ENCODE measurements at places on chromosomes 4 and X. TPM values are rescaled to one million over a fixed set of nuclear protein-coding genes. Genes with fewer than 3 reads are reported as not detected.

The RPL9 gene
- 1,202 TPM for total RNA-seq

The TET2 gene
- total RNA-seq = 36.5 TPM

The PTPN13 gene
- 117 TPM for total RNA-seq

The SSX7 gene
- not detected for total RNA-seq

The GPRASP3 gene
- 13.8 TPM for total RNA-seq

Data from metanephros (tissue), 2 donors.